ENCODE measurements at places on chromosomes 11 and 22.

DNA sequence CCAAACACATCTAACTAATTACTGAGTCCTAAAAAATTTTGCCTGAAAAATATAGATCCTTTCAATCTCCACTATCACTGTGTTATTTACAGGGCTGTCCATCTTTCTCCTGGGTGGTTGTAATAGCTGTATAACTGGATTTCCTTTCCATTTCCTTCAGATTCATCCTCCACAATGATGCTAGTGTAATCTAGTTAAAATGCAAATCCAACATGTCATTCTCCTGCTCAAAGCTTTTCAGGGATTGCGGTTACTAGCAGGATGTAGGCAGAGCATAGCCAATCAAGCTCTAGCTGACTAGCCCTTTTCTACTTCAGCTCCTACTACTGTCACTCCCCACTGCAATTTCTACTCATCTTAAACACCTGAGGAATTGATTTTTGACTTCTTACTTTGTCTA lies 283.0 kb downstream of the RAB38 start:
- DNase-seq: no peak

GRCh38 chr11:122717264-122717867 lies 61.8 kb downstream of the UBASH3B start:
- DNase-seq: no peak

GRCh38 chr11:57349491-57350274 lies 11.5 kb downstream of the P2RX3 start:
- peak; percentile 52 for DNase-seq

DNA sequence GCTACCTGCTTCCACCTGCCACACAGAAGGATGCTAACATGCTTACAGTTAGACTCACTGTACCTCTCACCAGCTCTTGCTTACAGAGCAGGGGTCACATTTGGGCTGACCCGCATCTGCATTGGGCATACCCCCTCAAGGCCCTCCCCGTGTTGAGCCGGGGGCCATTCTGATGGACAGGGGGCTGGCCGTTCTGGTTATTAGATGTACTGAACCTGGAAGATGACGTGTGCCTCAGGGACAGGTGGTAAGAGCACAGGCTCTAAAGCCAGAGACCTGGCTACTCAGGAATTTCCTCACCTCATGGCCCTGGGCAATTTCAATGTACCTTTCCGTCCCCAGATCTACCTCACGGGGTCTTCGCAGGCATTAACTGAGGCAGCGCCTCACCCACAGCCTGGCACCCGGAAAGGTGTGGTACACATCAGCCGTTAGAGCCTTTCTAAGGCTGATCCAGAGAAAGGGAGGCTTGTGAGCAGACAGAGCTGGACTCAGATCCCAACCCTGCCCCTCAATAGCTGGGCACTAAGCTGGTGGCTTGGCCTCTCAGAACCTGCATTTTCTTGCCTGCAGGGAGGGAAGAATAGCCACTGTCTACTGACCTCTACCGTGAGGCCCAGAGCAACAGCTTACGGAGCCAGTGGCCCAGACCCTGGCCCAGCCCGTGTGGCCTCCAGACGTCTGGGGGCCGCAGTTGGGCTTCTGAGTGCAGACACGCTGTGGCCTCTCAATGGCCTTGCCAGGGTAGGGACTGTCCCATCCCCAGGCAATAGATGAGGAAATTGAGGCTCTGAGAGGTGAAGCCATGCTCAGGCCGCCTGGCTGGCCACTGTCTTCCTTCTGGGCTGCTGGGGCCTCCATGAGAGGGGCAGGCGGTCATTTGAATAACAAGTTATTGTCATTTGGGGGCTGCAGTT lies 100.6 kb downstream of the MORC2 start:
- DNase-seq: no peak

DNA sequence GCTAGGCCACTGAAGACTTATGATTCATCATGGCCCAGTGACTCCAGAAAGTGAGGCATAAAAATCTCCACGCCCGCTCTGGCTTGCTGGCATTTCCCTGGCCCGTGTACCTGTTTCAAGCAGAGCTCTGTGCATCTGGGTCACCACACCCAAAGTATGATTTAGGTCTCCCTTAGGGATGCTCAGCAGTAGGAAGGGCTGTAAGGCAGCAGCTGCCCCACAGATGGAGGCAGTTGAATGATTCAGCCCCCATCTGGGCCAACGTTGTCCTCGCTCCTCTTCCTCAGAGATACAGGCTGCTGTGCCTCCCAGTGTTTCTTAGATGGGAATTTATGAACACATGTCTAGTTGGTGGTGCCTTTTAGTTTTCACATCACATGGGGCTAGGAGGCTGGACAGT lies 21.6 kb downstream of the GPR83 start:
- no peak for DNase-seq

GRCh38 chr22:48380016-48380665 lies 1447.5 kb downstream of the BRD1 start:
- no peak for DNase-seq

DNA sequence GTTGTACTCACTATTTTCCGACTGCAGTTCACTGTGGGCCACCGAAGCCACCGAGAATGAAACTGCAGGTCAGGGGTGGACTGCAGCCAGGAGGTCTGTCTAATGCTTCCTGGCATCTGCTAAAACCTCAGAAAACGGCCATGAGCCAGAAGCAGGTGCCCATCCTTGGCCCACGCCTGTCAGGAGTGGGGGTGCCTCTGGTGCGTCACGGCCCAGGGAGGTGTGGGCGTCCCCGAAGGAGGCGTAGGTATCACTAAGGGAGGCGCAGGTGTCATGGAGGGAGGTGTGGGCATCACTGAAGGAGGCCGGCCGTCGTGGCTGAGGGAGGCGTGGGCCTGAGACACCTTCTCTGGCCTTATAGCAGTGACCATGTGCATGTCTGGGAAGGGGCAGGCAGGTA lies 456.2 kb downstream of the TBC1D22A start:
- no peak for DNase-seq

DNA sequence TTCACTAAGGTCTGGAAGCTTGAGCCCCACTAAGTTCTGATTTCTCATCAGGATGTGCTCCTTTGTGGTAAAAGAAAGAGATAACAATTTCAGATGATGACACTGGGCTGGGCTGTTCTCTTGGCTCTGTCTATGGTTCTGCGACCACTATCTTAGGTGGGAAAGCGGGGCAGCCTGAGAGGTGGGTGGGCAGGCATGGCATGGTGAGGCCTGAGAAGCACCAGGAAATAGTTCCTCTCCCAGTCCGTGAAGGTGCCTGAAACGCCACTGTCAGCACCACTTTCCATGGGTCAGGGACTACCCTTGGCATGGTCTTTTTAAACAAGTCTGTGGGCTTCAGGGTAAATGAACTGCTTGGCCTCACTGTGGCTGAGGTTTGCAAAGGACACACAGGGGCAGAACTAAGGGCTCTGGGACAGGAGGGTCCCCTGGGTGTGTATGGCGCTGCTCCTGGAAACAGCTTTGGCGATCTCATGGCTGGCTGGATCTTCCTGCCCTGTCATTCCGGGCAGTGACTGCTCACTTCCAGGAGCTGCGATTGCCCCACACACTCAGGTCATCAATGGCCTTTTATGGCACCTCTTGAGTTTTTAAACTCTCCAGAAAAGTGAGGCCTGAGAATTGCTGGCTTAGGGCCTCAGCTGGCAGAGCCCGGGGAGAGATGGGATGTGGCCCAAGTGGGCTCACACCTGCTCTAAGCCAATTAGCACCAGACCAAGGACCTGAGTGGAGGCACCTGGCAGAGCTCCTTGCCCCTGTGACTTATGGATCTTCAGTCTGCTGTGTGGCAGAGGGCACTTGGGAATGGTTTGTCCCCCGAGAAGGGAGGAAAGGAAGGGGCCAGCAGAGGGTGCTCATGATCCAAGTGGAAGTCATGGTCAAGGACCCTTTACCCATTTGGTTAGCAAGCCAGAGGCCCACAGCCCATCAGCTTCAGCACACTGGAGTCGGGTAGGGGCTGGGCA lies 55.6 kb upstream of the LYVE1 start:
- no peak for DNase-seq

- no peak for DNase-seq
These were observed 478.1 kb upstream of the CHORDC1 start for GRCh38 chr11:90700789-90701439.

GRCh38 chr11:16611926-16612565 lies 126.4 kb upstream of the C11orf58 start:
- DNase-seq: no peak

GRCh38 chr22:20392983-20393704 lies 807 bp upstream of the ZNF74 start:
- DNase-seq: no peak

- no peak for DNase-seq
These were observed 5.4 kb downstream of the PLXNB2 start for GRCh38 chr22:50302041-50302541.

DNA sequence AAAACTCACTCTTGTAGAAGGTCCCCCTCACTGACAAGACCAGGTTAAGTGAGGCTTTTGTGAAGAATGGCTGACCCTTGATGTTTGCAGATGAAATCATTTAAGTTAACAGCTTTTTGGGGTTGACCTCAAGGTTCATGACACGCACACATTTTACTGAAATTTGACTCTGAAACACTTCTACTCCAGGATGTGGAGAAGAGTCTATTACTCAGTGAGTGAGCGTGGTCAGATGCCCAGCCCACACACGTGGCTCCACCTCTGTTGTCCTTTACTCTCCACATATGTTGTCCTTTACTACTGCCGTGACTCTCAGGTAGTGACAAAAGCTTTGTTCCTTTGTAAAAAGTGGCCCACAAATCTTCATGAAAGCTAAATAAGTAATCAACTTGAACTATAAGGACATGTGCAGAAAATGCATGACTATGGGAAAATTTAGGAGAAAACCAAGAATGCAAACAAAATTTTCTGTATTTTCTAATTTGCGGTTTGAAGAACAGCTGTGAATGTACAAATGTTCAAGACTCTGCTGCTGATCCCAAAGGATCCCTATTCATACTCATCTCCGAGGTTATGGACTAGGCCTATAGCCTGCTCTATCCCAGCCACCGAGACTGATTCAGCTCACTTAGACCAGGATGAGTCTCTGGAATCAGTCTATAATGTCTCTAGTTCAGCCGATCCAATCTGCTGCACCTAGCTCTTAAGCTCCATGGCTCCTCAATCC lies 22.4 kb downstream of the XRRA1 start:
- DNase-seq: no peak
